ENCODE measurements at places on chromosomes 1 and 21.

DNA sequence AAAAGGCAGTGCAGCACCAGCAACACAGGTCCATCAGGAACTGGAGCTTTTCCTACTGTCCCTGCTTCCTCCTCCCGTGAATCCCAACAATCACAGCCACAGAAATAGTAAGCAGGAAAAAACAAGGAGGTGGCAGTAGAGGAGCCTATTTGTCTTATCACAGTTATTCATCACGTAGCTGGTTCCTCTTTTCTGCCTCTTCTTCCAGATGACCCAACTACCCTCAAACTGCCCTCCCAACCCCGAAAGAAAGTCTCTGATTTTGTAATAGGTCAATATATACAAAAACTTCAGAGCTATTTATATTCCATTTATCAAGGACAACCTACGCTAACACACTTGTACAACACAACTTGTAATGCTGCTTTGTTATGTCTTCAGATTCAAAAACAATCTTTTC is 21.4 kb downstream of the GNB1 start:
- DNase-seq = no peak

GRCh38 chr1:24438423-24438901 is 22.9 kb downstream of the NIPAL3 start:
- no peak for DNase-seq

DNA sequence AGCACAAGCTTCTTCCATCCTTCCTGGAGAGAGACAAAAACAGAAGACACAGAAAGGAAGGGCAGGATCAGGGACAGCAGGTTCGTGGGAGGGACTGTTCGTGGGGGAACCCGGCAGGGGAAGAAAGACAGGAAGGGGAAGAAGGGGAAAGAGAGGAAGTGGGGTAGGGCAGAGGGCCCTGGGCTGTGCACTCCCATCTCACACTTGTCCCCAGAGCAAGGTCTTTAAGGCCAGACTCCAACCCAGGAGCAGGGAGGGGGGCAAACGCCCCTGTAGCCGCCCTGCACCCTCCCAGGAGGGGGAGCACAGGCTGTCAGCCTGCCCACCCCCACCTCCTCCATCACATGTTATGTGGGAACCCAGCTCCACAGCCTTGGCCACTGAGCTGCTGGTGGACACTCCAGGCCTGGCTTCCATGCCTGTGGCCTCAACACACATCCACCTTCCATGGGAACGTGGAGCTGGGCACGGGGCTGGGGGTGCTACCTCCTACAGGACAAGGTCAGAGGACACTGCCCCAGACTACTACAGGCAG is 9.3 kb downstream of the SLC19A1 start:
- no peak for DNase-seq

GRCh38 chr1:23799570-23800399 is 769 bp downstream of the GALE start:
- no peak for DNase-seq

GRCh38 chr1:181044449-181044966 is 10.7 kb downstream of the MR1 start:
- no peak for DNase-seq

DNA sequence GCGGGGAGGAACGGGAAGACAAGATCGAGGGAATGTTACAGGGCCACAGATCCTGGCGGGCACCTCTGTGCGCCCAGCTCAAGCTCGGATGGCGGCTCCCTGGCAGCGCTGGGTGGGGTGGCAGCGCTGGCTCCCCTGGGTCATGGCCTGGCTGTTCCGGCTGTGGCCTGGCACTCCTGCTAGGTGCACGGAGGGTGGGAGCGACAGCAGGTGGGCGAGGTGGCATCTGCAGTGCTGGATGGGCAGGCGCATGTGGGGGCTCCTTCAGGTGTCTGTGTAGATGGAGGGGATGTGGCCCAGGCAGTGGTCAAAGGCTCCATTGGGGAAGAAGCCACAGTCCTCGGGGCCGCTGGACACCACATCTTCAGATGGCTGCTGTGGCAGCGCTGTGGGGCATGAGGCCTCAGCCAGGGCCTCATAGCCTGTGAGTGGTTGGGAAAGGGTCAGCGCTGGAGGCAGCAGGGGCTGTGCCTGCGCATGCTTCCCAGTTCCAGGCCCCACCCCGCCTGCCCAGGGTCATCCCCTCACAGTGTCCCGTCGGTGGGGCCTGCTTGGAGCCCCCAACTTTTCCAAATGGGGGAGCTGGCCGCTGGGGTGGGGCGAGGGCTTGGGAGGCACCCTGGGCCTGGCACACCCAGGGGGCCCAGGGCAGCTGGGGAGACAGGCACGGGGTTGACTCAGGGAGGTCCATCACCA is 47.3 kb downstream of the DMRTB1 start:
- DNase-seq = no peak

GRCh38 chr21:31394309-31394708 is 50.2 kb upstream of the TIAM1 start:
- DNase-seq = no peak

DNA sequence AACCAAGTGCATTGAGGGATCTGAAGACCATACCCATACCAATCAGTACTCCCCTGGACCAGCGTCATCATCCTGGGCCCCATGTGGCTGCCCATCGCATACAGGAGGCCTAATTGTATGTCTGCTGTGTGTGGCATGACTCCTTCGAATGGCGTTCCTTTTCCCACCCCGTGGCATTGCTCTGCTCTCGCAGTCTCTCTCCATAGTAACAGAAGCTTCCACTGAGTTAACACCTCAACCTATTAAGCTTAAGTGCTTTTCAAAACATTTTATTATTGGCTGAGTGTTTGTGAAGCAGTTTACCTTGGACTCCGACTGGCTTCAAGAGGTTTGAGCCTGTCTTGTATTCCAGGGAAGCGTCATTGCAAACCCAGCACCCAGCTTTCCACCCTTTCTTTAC is 187.1 kb upstream of the LMO4 start:
- no peak for DNase-seq

- DNase-seq = no peak
Measured at GRCh38 chr1:22048351-22049192, 3.9 kb upstream of the CDC42 start.

DNA sequence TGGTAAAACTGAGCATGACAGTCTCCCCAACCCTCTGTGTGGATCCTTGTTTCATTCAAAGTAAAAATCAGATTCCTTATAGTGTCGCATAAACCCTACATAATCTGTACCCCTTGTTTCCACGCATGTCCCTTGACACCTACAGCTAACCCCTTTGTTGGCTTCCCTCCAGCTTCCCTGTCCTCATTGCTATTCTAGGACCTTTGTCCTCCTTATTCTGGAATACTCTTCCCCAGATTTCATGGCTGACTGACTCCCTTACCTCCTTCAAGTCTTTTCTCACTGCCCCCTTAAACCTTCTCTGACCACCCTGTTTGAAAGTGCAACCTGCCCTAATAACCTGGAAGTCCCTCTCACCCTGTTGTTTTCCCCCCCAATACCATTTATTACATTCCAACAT is 4.0 kb downstream of the RNF11 start:
- no peak for DNase-seq

- DNase-seq = no peak
Measured at GRCh38 chr1:210482945-210483617, 154.4 kb downstream of the HHAT start.

- no peak for DNase-seq
Measured at GRCh38 chr1:67711855-67712212, 26.8 kb downstream of the GADD45A start.

DNA sequence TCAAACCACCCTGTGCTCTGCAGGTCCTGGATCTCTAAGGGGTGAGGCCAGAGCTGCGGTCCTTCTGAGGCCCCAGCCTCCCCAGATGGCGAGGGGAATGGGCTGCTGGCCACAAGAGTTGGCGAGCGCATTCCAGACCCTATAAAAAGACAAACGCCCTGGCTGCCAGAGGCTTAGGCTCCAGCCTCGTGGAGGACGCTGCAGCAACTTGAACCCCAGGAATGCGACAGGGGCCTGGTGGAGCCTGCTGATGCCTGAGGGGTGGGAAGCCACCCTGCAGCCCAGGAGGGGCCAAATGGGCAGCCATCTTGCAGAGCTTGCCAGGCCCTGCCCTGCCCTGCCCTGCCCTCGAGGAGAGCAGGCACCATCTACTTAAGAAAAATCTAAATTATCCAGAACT is 8.6 kb downstream of the CACNA1S start:
- DNase-seq = no peak

DNA sequence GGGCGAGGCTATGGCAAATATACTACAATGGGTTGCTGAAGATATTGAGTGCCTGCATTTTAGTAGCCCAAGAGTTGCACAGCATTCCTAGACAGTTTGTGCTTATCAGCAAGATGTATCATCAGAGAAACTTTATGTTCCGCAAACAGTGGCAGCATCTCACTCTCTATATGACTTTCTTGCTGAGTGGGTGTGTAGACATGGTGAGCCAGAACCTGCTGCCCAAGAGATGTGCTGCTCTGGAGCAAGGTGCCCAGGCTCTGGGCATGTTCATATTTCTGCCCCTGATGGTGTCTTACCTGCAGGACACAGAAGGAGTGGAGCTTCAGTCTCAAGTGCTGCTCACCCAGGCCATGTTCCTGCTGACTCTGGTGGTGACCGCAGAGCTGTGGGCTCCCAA is 8.2 kb upstream of the RGSL1 start:
- no peak for DNase-seq

- DNase-seq = no peak
Measured at GRCh38 chr1:55129194-55129728, 85.9 kb downstream of the USP24 start.

GRCh38 chr21:26405735-26406361 is 167.2 kb downstream of the CYYR1 start:
- DNase-seq = peak; percentile 1

GRCh38 chr1:27872059-27872801 is at the start of gene THEMIS2:
Gene THEMIS2 (plus strand): TSS chr1:27872544. CDS start chr1:27872572, 28 bp downstream.
- DNase-seq = no peak

GRCh38 chr1:87331365-87332241 is 2.9 kb downstream of the LMO4 start:
- peak; percentile 52 for DNase-seq

- DNase-seq = no peak
Measured at GRCh38 chr1:25750923-25751605, 48.9 kb upstream of the SELENON start.

DNA sequence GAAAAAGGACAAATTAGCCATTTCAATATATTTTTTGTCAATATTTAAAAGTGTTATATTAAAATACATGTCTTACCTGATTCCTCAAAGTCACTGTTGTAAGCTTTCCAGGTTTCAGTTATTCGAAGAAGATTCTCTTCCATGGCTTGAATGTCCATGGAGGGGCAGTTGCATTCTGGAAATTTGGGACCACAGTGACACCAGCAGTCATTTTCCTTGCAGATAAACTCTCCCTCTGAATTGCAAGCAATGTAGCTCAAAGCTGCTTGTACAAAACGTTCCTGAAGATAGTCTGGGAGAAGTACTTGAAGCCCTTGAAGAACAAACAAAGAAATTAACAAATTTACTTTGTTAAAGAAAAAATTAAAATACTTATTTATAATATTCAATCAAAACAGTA is 251.7 kb downstream of the BRINP3 start:
- DNase-seq = no peak

DNA sequence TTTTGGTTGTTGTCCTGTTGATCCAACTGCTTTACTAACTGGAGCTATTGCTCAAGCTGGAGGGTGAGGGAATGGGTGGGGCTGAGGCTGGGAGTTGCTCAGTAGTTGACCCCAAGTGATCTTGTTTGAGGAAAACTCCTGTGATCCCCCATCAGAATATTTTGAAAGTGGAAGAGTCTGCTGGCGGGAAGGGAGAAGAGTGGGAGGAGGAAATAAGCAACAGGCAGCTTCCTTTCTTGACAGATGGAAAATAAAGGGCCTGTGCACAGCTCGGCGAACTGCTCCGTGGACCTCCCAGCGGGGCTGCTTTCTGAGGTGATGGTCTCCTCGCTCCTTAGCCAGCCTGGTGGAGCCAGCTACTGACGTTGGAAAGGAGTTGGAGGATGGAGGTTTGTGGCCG is 199.1 kb upstream of the LMO4 start:
- no peak for DNase-seq

- no peak for DNase-seq
Measured at GRCh38 chr1:100810360-100810759, 84.3 kb downstream of the EXTL2 start.

GRCh38 chr1:246301553-246302250 is 205.4 kb downstream of the SMYD3 start:
- no peak for DNase-seq

GRCh38 chr1:200988693-200989092 is 34.8 kb downstream of the KIF21B start:
- no peak for DNase-seq

DNA sequence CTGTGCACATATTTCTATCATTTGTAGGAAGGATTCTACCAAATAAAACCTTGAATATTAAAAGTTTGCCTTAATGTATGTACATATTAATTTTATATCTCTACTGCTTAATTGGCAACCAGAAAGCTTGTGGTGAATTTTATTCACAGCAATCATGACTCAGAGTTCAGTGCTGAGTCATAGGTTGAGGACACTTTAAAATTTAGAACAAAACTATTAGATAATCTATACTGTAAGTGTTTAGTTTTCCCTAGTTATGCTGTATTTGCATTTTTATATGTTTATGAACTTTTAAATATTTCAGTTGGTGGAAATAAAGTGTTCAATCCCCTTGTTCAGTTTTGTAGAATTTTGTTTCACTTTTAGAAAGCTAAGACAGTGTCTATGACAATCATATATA is 841.5 kb downstream of the KCNT2 start:
- no peak for DNase-seq

GRCh38 chr21:45403825-45404729 is 888 bp upstream of the COL18A1 start:
- no peak for DNase-seq
